A549 treated with DMSO at 1 μM for 4 hours (cell line): ENCODE measurements at places on chromosomes 11 and 22. TPM values are rescaled to one million over a fixed set of nuclear protein-coding genes. Genes with fewer than 3 reads are reported as not detected.

Gene FHIP1B
- 13.4 to 17.9 TPM (median 17.2 TPM) in 5 replicates for total RNA-seq

Gene EIF3D
- total RNA-seq: 160 to 201 TPM (median 166 TPM) in 5 replicates

Gene GLYATL2
- not detected in 5 replicates for total RNA-seq

Gene IL17REL
- 0.03 to 0.04 TPM (median 0.03 TPM) in 3 of 5 replicates, not detected in the others for total RNA-seq

Gene CNIH2
- 1.1 to 2.6 TPM (median 2.2 TPM) in 5 replicates for total RNA-seq

Gene BTG4
- total RNA-seq: 0.09 to 0.26 TPM in 2 of 5 replicates, not detected in the others

Gene PSMC3
- total RNA-seq: 181 to 237 TPM (median 200 TPM) in 5 replicates

Gene OR5A1
- total RNA-seq: not detected in 5 replicates

Gene MTFP1
- total RNA-seq: 64.2 to 71.0 TPM (median 67.7 TPM) in 5 replicates

Gene TMEM191B
- 0.69 to 1.1 TPM (median 0.97 TPM) in 4 of 5 replicates, not detected in the other for total RNA-seq

Gene MMP13
- total RNA-seq: 0.05 TPM in 1 of 5 replicates, not detected in the others
